ENCODE measurements at places on chromosomes 1 and 21.

GRCh38 chr21:39502631-39503030 is 50.9 kb downstream of the SH3BGR start:
- no peak for DNase-seq

GRCh38 chr1:87331365-87332241 is 2.9 kb downstream of the LMO4 start:
- DNase-seq = no peak

- DNase-seq = no peak
Observed at GRCh38 chr1:36737767-36738166, 255.1 kb upstream of the CSF3R start.

GRCh38 chr1:115183158-115183557 is 93.9 kb upstream of the TSPAN2 start:
- no peak for DNase-seq

GRCh38 chr1:184745929-184746638 is 8.6 kb downstream of the EDEM3 start:
- DNase-seq = no peak

DNA sequence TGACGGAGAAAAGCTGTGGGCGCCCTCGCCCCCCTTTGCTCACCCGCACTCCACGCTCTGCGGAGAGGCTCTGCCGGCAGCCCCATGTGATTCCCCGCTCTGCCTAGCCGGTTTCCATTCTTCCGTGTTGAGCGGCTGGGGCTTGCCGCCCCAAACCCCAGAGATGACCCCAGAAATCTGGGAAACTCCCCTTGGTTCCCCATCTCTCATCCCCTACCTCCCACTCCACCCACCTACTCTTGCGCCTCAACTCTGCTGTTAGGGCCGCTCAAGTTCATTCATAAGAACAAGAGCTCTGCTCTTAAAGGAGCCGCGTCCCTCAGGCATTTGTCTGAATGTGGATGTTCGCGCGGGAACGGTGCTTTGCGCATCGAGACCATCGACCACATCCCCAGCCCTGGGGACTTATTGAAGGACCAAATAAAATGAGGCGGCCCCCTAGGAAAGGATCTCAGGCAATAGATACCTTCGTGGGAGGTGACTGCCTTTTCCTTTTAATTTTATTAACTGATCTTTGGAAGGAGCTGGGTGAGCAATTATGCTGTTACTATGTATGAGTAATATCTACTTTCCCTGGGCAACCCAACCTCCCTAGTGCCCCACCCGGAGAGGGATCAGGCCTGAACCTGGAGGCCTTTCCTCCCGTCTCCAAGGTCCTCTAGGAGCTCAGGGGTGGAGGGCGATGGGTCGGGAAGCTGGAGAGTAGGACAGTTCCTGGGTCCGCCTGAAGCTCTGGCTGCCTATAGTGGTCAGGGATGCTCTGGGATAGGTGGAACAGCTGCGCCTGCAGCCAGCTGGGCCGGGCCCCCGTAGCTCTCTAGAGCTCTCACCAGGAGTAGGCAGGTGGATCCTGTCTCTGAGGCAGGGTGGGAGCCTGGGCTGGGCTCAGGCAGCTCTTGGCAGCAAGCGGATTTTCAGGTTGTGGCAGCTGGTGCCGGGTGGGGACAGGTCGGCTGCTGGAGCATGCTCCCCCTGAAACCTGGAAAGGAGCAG is 898 bp downstream of the MFSD2A start:
- DNase-seq = peak; percentile 23

GRCh38 chr1:247111259-247111699 is 7.1 kb upstream of the ZNF669 start:
- no peak for DNase-seq

- DNase-seq = no peak
Observed at GRCh38 chr1:226904772-226905171, 34.4 kb downstream of the PSEN2 start.

- DNase-seq = no peak
Observed at GRCh38 chr1:92792340-92792782, 7.5 kb upstream of the EVI5 start.

- no peak for DNase-seq
Observed at GRCh38 chr1:218665221-218665620, 320.1 kb downstream of the TGFB2 start.

DNA sequence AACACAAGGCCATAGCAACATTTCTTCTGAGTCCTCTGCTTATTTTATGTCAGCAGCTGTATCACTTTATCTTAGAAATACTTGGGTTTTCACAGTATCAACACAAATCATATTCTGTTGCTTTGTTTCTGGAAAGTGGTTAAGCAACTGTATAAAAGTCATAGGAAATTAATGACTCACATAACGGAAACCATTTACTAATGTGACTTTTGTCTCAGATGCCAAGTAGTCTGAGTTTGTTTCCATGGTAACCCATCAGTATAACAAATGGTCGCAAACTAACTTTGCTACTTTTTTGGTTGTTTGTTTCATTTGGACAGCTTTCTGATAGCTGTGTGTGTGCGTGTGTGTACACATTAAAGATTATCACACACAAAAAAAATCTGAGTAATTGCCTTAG is 31.1 kb downstream of the EEIG2 start:
- no peak for DNase-seq

DNA sequence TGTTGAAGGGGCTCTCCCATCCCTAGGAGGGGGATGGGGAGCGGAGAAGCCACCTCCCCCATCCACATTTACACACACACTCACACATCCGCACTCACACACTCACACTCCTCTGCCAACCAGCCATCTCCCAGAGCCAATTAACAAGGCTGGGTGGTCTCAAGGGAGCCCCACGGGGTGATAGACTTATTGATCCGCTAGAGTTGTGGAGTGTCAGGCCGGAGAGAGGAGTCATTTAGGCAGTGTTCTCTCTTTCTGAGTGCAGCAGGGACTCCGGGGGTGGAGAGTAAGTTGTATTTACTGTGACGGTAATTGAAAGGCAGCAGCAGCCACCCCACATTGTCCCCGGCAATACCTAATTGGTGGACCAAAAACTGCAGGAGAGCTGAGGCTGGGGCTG is 61.6 kb downstream of the KLHDC7A start:
- no peak for DNase-seq

- DNase-seq = no peak
Observed at GRCh38 chr1:111474106-111474505, 322 bp downstream of the C1orf162 start.

- no peak for DNase-seq
Observed at GRCh38 chr1:182611326-182611725, 7.1 kb upstream of the RGS16 start.

DNA sequence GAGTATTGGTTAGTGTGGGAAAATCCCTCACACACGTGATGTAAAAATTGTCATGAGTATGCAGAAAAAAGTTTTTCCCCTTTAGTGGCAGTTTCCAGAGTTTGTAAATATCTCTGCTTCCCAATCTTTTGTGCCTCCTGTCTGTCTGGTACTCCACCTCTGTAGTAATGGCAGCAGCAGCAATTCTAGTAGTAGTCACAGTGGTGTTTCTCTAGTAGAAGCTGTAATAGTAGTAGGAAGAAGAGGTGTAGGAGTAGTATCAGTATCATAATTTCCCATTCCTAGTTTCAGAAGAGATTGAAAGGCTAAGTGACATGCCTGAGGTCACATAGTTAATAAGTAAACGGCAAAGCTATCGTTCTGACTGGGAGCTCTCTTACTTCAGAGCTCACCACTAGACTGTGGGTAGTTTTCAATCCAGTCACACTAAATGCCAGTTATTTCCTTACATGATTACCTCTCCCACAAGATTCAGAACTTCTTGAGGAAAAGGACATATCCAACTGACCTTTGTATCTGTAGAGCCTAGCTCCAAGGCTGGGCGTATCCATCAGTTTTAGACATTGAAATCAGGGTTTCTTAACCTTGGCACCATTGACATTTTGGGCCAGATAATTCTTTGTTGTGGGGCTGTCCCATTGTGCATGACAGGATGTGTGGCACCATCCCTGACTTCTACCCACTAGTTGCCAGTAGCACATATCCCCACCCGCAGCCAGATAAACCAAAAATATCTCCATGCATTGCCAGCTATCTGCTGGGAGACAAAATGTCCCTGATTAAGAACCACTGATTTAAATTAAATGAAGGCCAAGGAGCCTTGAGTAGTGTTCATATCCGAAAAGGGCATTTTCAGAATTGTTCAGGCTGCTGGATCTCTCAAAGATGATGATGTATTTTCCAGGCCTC is 135.9 kb downstream of the FGGY start:
- no peak for DNase-seq

DNA sequence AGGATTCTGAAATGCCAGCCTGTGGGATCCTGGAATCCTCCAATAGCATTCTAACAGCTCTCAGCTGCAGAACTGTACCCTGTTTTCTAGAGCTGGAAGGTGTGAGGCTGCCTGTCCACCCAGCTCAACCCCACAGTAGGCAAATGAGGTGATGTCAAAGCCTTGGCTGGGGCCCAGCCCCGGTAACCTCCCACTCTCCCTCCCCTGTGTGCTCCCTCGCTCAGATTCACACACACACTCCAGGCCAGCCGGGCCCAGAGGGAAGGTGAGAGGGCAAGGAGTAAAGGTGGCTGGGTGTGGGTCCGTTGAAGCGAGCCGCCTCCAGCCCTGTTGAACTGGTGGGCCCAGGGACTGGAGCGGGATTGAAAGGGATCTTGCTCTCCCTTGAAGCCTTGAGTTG is at the start of gene BSND:
Gene BSND (plus strand): TSS at position 257 of the 400 bp plus-strand sequence. CDS start 254 bp downstream, outside the sequence.
- DNase-seq = no peak

DNA sequence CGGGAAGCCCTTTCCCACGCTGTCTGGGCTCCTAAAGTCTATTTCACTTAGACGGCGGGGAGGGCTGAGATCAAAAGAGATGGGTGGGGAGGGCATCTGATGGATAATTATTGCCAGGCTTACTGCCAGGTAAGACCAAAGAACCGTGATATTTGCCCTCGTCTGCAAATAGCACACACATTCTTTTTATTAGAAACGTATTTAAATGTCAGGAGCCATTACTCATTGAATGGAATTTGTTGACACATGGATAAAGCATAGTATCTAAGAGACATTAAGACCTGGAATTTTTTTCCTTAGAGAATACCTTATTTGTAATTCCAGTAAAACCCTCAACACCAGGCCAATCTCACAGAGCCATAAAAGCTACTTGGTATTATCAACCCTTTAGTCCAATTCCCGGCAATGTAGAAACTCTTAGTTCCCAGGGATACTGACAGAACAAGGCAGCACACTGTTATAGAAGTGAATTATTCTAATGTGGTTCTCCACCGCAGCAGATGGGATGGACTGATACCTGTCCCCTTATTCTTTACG is 10.6 kb downstream of the URB1 start:
- DNase-seq = no peak

GRCh38 chr1:26537951-26538352 is 8.4 kb downstream of the RPS6KA1 start:
- no peak for DNase-seq

DNA sequence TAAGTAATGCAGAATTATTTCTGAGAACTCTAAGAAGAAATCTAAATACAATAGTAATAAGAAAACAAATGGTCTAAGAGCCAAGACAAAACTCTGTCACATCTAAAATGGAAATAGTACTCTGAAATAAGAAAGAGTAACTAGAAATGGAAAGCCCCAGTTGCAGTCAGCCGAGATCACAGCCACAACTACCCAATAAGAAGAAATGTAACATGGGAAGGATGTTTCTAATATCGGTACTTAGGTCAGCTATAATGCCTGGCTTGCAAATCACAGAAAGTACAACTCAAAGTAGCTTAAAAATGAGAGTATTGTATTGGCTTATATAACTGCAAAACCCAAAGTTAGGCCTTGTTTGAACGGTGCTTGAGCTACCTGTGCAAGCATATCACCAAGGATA is 58.6 kb upstream of the USP25 start:
- DNase-seq = no peak

GRCh38 chr1:61013189-61013945 is 69.0 kb upstream of the NFIA start:
- DNase-seq = no peak

GRCh38 chr1:234401658-234402057 is 28.4 kb downstream of the COA6 start:
- no peak for DNase-seq

DNA sequence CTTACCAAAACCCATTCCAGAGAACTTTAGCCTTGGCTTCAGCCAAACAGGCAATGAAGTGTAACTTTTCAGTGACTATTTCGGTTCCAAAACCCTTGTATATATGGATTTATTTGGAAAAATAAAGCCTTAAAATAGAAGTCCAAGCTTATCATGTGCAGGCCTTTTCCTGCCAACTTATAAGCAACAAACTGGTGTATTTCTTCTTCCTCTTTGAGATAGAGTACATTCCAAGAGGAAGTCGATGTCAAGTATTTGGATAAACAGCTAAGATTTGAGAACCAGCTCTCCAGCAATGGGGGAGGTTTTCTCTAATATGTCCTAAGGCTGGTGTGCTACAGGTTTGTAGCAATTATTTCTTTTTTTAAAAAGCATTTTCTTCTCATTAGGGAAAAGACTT is 407.8 kb downstream of the DUSP10 start:
- no peak for DNase-seq

DNA sequence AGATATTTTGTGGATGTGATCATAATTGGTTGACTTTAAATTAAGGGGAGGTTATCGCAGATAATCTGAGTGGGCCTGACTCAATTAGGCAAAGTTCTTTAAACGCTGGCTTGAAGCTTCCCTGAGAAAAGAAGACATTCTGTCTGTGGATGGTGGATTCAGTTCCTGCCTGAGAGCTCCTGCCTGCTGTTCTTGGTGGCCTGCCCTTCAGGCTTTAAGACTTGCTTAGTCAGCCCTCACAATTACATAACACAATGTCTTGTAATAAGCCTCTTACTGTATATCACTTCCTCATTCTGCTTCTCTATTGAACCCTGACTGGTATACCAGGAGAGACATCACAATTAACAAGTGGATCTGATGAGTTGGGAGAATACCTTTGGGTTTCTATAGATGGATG is 50.2 kb downstream of the KCNJ6 start:
- DNase-seq = no peak

DNA sequence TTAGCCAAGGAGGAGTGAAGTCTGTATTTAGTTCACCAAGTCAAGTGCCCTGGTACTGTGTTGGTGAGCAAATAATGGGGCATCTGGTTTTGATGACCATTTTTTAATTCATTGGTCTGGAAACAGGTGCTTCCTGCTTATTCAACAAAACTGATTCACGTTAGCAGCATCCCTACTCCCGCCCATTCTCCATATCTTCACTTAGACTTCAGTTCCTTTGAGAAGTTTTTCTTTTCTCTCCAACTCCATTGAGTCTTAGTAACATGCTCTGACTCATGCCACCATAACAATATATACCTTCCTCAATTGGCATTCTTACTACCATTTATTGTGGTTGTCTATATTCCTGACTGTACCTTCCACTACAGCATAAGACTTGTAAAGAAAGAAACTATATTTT is 468.9 kb downstream of the DPYD start:
- DNase-seq = no peak

Data from stimulated activated CD8-positive, alpha-beta memory T cell treated with anti-CD3 and anti-CD28 coated beads, Interleukin-15, amount 100 ng/mL, for 24 hours (primary cell).